ENCODE measurements at places on chromosomes 2 and 18. TPM values are rescaled to one million over a fixed set of nuclear protein-coding genes. Genes with fewer than 3 reads are reported as not detected.

Gene EVA1A
- total RNA-seq, result 32.1 TPM

Gene LYPD1
- 0.73 TPM for total RNA-seq

Gene EFR3B
- total RNA-seq, result 0.83 TPM

Gene UGT1A8
- total RNA-seq, result not detected

Gene TMEM178A
- 1.0 TPM for total RNA-seq

Gene PHOSPHO2
- total RNA-seq, result 1.8 TPM

Gene EDAR
- not detected for total RNA-seq

Gene PRSS56
- total RNA-seq, result not detected

Gene UGT1A5
- total RNA-seq, result not detected

Gene SH3RF3
- 8.4 TPM for total RNA-seq

Gene GTF2A1L
- total RNA-seq, result 0.87 TPM

Gene CCDC74A
- 12.7 TPM for total RNA-seq

Gene TMEFF2
- total RNA-seq, result 2.8 TPM

Gene SCYGR3
- not detected for total RNA-seq

Gene AOX1
- total RNA-seq, result 38.1 TPM

Gene RFTN2
- total RNA-seq, result 3.6 TPM

Gene RSAD2
- 0.50 TPM for total RNA-seq

Gene SEC11C
- total RNA-seq, result 15.0 TPM

Gene DYNAP
- total RNA-seq, result not detected

Gene DNAH6
- 0.58 TPM for total RNA-seq

Gene EPAS1
- 71.1 TPM for total RNA-seq

Gene TWIST2
- total RNA-seq, result 297 TPM

Gene THAP4
- total RNA-seq, result 54.3 TPM

Gene KCNIP3
- 2.9 TPM for total RNA-seq

Gene NPPC
- total RNA-seq, result not detected
